Stimulated activated CD8-positive, alpha-beta memory T cell treated with anti-CD3 and anti-CD28 coated beads, Interleukin-7, amount 100 ng/mL, for 48 hours (primary cell): ENCODE measurements at places on chromosomes 6 and 20.

- DNase-seq = no peak
These were observed 86.7 kb downstream of the GMDS start for GRCh38 chr6:2158596-2159271.

- DNase-seq = no peak
These were observed 91.0 kb downstream of the EYA2 start for GRCh38 chr20:46985671-46986070.

GRCh38 chr20:34302312-34302722, 838 bp downstream of the AHCY start:
- DNase-seq = no peak

DNA sequence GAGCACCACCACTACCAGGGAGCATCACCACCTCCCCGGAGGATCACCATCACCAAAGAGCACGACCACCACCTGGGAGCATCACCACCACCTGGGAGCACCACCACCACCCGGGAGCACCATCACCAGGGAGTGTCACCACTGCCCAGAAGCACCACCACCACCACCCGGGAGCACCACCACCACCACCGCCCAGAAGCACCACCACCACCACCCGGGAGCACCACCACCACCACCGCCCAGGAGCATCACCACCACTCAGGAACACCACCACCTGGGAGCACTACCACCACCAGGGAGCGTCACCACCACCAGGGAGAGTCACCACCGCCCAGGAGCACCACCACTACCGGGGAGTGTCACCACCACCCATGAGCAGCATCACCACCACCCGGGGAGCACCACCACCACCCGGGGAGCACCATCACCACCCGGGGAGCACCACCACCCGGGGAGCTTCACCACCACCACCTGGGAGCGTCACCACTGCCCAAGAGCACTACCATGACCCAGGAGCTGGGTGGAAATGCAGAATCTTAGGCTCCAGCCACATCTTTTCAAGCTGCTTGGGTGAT, 237.3 kb downstream of the SOD2 start:
- DNase-seq = no peak

- DNase-seq = no peak
These were observed 23.2 kb upstream of the LMBRD1 start for GRCh38 chr6:69820018-69820417.
